ENCODE measurements at places on chromosomes 2 and 18.

GRCh38 chr2:126399001-126399400 is 257.0 kb upstream of the GYPC start:
- no peak for DNase-seq

DNA sequence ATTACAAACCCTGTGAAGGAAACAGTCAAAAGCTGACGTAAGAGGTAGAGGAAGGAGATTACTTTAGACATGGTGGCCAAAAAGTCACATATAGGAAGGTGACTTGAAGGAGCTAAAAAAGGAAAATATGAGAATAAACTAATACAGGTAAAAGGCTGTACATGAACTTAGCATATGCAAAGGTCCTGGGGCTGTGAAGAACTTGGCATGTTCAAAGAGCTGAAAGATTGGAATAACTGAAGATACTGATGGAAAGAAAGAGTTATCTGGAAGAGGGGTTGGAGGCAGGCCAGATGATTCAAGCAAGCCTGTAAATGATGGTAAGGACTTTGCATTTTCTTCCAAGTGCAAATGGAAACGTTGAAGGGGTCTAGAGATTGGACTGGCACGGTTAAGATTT is 13.2 kb downstream of the IL36A start:
- no peak for DNase-seq

GRCh38 chr2:128522829-128523228 is 204.2 kb upstream of the HS6ST1 start:
- no peak for DNase-seq

DNA sequence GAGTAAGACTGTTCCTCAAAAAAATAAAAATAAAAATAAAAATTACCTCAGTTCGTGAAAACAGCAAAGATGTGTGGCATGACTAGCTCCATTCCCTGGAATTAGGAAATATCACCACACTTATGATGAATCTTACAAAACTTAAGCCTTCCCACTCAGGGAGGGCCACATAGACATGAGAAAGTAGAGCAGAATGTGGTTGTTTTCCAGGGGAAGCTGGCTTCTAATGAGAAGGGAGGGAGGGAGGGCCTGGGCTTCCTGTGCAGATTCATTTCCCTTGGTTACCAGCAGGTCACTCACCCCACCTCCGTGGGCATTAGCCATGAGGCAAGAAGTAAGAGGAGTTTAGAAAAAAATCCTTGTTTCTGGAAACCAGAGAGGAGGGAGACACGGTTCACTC is 95.9 kb upstream of the RMDN2 start:
- DNase-seq = no peak

GRCh38 chr2:23706613-23707078 is 220.3 kb downstream of the ATAD2B start:
- no peak for DNase-seq

GRCh38 chr2:213021971-213022899 is 129.2 kb downstream of the IKZF2 start:
- no peak for DNase-seq

DNA sequence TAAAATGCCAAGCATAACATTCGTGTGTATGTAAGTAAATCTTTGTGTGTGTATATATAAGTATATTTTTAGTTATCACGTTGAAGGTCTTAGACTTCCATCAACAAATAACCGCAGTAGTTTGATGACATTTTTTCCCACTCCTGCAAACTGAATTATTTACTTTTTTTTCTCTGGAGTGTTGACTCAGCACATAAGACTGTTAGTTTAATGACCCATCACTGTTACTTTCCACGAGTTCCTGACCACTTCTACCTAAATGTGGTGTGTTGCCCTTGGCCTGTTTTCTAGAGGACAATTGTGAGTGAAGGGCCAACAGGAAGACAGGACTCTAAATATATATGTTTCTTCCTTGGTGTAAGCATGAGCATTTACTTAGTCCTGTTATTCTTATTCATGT is 71.3 kb upstream of the TXNDC2 start:
- no peak for DNase-seq

DNA sequence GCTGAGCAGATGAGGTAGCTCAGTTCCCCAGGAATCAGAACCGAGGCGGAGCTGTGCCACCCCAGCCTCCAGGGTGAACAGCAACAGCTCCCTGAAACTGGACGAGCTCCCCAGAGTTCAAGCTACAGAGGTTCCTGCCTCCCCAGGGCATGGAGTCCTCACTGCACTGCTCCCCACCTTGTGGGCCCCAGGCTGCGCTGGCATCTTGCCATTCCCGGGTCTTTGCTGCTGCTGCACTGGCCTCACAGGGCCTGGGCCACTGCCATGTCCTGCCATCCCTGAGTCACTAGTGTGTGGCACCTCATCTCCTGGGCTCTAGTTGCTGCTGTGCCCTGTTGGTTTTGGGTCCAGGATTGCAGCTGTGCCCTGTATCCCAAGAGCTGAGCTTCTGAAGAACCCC is 166.9 kb downstream of the SNTG2 start:
- peak; percentile 49 for DNase-seq

DNA sequence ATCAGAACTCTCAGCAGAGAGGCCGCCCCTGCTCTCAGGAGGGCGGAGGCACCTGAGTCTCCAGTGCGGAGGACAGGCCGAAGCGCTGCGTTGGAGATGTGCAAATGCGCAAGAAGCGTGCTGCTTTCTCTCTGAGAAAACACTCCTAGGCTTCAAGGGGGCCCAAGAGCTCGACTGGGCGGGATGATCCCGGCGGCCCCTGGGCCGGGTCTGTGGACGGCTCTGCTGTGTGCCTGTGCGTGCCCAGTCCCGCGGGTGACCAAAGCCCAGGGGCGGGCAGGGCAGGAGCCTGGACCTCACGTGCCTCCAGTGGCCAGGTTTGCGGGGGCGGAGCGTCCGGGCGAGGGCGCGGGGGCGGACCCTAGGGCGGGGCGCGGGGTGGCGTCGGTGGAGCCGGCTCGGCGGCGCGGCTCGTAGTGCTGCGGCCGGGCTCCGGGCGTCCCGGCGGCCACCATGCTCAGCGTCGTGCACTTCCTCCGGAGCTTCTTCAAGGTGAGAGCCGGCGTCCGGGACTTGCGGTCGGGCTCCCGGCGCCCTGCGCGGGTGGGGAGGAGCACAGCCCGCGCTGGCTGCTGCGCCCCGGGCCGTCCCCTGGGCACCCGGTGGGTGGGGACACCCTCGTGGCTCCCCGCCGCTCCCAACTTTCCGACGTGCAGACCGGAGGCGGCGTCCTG is at the start of gene ARHGEF4:
TSS of gene ARHGEF4 (plus strand) at position 414 of the 674 bp plus-strand sequence. CDS start at position 454, 40 bp downstream.
- DNase-seq = peak; percentile 89

DNA sequence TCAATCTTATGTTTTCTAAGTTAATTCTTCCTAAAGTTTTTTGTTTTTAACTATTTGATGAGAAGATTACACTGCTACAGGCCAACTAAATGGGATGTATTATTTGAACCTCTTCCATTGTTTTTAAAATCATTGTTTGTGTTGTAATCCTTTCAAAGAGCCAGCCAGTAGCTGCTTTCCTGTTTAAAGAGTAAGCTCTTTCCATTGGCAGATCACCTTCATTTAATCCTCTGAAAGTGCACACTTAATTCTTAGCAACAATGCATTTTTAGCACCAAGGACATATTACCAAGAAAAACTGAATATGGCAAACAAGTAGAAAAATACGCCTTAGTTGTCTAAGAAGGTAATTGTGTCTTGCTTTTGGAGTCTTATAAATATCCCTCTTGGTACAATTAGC is 54.0 kb downstream of the MEIS1 start:
- no peak for DNase-seq

- no peak for DNase-seq
Measured at GRCh38 chr2:39733070-39733674, 45.9 kb downstream of the THUMPD2 start.

- DNase-seq = peak; percentile 84
Measured at GRCh38 chr2:128424406-128425171, 105.9 kb upstream of the HS6ST1 start.

DNA sequence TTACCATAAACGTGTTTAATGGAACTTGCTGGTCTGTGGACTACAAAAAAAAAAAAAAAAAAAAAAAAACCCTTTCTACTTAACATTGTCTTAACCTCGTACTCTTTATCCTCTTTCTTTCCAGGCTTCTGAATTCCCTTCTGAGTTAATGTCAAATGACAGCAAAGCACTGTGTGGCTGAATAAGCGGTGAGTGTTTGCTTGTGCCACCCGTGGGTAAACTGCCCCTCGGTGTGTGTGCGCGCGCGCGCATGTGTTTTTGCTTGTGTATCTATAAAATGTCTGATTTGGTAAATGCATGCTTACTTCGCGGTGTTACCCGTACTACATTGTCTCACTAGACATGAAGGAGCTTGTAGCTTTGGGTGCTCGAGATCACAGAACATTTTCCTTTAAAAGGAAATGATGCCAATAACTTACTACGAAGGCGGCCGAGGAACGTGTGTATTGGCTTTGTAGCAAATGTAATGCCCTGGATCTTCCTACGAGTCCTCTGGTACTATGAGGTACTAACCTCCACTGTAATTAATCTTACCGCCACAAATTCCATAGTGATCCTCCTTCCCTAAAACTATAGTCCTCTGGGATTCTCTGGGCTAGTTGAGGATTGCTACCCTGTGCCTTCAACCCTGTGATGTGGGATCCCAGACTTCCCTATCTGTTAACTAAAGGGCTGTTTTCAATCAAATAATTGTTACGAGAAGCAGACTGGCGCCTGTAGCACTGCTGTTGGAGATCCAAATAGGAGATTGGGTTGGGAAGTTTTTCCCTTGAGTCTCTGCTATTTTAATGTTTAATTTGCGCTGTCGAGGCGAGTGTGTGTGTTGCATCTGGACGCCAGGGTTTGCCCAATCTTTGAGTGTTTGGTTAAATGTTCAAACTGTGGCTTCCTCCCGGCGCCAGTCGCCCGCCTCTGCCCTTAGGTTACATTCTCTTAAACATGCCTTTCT is 1.1 kb downstream of the ID2 start:
- peak; percentile 77 for DNase-seq

GRCh38 chr18:51361130-51361860 is 163.8 kb upstream of the MEX3C start:
- no peak for DNase-seq

GRCh38 chr2:172251231-172251630 is 148.5 kb upstream of the DLX2 start:
- DNase-seq = no peak

- DNase-seq = no peak
Measured at GRCh38 chr2:134269230-134269629, 15.4 kb downstream of the MGAT5 start.

DNA sequence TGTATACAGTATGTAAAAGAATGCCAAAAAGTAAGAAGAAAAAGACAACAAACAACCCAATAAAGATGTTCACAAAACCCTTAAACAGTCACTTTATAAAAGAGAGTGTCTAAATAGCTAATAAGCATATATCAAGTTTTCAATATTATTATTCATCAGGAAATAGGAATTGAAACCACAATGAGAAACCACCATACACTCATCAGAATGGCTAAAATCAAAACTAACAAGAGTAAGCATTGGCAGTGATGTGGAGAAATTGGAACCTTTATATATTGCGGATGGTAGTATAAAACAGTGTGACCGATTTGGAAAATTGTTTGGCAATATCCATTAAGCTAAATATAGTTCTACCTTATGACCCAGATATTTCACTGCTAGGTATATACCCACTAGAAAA is 20.5 kb upstream of the TGFA start:
- DNase-seq = no peak

DNA sequence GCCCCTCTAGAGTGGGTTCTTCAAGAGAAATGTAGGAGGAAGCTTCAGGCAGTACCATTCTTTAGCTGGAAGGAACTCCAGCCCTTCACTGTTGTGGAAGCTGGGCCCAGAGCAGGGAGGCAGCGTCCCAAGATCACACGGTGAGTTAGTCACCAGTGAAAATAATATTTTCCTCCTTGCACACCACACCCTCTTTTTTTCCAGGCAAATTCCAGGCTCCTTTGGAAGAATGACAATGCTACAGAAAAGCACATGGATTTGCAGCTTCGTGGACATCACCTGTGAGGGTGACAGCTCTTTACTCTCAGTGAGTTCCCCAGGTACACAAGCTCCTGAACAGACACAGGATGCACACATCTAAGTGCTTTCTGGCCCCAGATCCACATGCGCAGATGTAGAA is 157.1 kb downstream of the COL6A3 start:
- DNase-seq = no peak

DNA sequence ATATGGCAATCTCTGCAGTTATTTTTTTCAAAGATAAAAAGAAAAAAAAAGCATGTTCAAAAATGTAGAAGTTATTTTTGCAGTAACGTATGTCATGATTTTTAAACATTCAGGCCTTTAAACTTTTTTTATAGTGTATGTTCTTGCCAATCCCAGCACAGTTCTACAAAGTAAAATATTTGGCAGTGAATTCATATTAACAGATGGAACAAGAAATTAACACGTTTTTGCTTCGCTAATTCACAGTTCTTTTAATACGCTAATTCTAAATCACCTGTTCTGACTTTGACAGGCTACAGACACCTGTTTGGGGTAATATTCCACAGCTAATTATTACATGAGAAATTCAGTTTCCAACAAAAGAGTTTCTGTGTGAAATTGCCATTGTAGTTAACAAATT is 183.2 kb downstream of the ARHGAP15 start:
- no peak for DNase-seq

Data from SK-N-SH (cell line).